EL (cell line): ENCODE measurements at places on chromosomes 6 and 20.

DNA sequence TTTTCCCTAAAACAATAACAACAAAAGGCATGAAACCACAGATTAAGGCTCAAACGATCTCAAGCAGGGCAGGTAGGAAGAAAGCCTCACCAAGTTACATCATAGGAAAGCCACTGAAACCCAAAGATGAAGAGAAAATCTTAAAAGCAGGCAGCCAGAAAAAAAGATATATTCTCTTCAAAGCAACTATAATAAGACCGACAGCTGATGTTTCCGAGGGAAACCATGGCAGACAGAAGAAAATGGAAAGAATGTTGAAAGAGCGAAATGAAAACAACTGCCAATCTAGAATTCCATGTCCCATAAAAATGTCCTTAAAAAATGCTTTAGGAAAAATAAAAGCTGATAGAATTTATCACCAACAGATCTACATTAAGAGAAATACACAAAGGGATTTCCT, 161.5 kb upstream of the THBS2 start:
- DNase-seq, result no peak

DNA sequence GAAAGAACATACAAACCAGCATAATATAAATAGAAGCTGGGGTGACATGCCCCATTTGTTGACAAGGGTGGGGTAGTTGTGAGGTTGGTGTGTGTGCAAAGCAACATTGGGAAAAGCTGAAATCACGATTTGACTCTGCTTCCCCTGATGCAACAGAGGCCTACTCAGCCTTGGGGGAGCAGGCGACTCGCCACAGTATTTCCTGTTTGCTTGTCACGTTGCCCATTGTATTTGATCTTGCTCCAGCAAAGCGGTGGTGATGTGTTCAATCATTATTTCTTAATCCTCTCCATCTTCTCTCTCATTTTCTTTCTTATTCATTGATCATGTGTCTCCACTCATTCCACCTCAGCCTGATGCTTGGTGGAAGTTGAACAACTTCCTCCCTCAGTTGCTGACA, 165.8 kb upstream of the CITED2 start:
- DNase-seq, result peak; percentile 81

DNA sequence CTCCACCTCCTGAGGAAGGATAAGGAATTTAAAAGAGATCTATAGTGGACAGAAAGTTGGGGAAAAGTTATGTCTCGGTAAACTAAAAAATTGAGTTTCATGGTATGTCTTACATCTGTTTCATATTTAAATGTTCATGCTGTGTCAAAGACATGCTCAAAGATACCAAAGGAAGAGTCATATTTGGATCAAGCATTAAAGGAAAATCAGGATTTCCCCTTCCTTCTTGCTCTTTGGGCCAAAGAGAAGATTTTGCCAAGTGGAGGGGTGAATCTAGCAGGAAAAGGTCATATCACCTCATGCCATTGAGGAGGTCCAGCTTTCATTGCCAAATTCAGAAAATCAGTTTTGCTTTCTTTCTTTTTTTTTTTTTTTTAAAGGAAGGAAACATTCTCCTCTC, 192.4 kb downstream of the OGFRL1 start:
- no peak for DNase-seq

GRCh38 chr6:158481690-158482473, 78.0 kb upstream of the TMEM181 start:
- peak; percentile 93 for DNase-seq

GRCh38 chr20:4052139-4052480, 36.8 kb upstream of the RNF24 start:
- DNase-seq, result no peak

DNA sequence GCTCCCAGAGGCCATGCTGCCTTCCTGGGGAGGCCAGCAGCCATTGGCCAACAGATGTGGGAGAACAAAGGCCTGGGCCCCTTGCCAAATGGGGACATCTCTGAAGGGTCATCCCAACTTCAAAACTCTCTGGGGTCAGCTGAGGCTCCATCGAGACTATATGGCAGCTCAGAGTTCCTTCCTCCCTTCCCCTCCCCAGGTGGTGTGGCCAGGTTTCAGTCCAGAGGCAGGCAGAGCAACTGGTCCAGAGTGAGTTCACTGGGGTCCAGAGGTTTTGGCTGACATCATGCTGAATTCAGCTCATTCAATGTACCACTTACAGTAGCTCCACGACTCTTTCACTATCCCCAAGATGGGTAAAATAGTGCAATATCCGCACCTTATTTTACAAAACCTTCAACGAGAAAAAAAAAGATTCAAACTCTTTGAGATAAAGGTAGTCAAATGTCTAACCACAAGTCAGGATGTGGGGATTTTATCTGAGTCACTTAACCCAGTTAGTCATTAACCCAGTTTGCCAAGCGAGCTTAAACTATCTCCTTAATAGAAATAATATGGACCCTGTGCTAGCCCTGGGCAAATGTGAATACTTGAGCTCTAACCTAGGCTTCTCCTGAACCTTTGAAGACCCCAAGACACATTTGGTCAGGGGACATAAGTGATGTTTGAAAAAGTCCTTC, 108.4 kb upstream of the PLEKHG1 start:
- DNase-seq, result no peak

- DNase-seq, result peak; percentile 70
Measured at GRCh38 chr6:105797983-105798453, 288.1 kb upstream of the PRDM1 start.

DNA sequence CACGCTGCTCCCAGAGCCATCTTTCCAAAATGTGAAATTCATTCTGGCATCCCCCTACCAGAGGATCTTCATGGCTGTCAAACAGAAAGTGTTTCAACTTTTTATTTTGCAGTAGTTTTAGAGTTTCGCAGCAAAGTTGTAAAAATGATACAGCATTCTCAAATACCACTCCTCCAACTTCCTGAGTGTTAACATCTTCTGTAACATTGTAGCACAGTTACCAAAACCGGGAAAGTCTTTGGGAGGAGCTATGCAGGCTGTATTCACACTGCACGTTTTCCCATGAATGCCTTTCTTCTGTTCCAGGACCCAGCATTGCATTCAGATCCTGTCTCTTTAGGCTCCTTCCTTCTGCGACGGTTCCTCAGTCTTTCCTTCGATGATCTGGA, 30.1 kb downstream of the CDYL start:
- DNase-seq, result no peak

GRCh38 chr6:13487122-13488014, at the start of gene GFOD1:
Gene GFOD1, minus strand, starts transcription at chr6:13487600. Its CDS starts 710 bp downstream, at chr6:13486890.
- DNase-seq, result peak; percentile 89

DNA sequence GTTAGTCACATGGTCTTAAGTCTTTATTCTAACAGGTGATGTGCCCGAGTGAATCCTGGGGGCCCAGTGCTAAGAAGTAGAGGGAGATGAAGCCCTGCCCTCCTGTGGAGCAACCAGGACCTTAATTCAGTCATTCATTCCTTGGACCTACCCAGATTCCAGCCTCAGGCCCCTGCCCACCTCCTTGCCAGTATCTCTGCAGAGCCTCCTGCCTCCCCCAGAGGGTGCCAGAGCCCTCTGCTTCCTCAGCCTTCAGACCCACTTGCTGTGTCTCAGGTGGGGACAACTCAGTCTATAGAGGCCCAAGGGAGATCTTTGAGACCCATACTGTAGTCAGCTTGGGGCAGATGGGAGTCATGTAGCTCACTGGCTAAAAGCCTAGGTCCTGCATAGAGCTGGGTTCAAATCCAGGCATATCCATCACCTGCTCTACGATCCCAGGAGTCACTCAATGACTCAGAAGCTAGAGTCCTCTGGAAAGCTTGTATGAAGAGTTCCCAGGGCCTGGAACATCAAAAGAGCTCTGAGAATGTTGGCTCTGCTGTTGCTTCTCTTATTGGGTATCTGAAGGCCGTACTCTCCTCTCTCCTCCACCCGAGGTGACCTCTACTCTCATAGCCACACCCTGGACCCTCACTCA, 3.9 kb upstream of the SIGLEC1 start:
- DNase-seq, result peak; percentile 55
